Kidney epithelial cell (primary cell): ENCODE measurements at places on chromosomes 5 and 9.

DNA sequence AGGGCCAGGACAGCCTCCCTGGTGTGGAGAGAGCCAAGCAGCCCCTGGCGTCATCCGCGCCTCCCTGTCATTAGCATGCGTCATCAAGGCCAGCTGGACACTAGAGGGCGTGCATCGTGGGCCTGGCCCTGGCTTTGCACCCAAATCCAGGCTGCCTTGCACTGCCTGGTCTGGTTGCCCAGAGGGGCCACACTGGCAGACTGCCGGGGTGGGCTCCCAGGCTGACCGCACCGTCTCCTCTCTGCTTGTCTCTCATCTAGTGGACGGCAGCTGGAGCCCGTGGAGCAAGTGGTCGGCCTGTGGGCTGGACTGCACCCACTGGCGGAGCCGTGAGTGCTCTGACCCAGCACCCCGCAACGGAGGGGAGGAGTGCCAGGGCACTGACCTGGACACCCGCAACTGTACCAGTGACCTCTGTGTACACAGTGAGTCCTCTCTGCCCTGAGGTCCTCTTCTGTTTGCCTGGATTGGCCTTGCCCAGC, 29.0 kb downstream of the HK3 start:
- DNase-seq, result no peak

DNA sequence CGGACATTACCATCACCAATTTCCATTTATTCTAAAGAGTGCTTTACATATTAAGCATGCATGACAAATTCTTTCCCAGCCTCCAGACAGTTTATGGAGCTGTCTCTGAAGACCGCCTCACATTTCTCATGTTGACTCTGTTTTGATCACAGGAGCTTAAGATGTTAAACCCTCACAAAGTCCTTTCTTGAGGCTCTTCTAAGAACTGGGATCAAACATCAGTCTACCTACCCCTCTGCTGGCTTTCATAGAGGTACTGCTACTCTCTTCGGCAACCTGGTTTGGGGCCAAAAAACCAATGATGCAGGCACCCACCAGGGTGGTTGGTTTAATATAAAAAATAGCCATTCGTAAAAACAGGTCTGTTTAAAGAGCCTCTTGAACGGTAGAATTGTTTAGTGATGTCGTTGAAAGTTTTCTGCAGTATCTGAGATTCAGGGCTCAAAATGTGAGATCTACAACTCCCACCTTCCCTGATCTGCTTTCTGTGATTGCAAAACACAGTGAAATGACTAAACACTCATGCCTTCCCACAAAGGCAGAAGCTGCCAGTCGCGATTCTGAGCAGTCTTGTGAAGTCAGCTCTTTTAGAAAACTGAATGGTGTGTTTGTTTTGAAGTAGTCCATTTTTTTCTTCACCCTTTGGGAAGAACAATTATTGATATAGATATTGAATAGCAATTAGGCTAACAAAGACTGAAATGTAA, 3.5 kb downstream of the RXFP3 start:
- no peak for DNase-seq

DNA sequence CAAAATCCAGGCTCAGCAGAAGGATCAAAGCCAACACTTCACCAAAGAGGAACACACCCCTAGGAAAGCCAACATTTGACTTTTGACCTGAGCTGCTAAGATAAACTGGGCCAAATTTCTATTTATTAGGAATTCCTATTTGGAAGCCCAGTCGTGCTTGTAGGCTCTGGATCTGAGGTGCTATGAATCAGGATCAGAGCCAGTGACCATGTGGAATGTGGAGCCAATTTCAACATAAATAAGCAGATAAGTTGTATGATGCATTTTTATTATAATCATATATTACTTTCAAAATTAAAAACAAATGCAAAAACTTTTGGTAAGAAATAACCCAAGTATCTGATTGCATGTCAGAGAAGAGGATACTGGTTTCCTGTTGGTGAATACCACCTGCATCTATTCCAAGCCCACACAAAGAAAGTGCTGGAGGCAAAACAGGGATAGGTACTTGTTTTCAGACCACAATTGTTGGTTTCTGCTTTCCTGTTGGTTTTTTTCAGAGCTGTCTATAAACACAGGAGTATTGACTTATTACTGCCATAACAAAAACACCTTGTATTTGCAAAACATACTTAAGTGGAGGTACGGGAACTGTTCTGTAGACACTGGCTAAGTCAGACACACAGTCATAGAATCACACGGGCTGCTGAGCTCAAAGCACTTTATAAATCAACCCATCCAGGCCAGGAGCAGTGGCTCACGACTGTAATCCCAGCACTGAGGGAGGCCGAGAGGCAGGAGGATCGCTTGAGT, 52.8 kb downstream of the ARL15 start:
- no peak for DNase-seq

DNA sequence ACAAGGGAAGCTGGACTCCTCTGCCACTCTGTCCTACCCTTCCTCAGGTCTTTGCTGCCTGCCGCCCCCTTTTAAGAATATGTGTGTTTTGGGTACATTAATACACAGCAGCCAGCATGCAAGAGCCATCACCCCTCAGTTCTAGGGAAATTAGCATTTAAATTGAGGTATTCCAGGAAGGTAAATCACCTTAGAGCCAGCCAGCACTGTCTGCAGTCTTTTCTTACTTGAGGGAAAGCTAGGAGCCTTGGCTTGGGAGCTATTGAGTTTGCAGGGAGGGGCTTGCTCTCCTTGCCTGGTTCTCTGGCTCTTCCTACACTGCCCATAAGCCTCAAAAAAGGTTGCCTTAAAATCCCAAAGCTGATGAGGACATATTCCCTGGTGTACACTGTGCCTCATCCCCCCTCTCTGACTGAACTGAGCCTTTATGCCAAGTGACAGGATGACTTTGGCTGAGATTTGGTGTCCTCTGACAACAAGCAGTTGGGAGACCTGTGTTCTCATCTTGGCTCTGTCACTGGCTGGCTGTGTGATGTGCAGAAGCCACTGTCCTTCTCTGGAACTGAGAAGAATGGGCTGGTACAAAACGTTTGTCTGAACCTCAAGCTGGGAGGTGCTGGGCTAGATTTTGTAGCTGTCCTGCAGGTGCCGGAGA, 54.1 kb downstream of the TRIM32 start:
- no peak for DNase-seq

GRCh38 chr5:95786821-95787418, 35.6 kb downstream of the GLRX start:
- no peak for DNase-seq

DNA sequence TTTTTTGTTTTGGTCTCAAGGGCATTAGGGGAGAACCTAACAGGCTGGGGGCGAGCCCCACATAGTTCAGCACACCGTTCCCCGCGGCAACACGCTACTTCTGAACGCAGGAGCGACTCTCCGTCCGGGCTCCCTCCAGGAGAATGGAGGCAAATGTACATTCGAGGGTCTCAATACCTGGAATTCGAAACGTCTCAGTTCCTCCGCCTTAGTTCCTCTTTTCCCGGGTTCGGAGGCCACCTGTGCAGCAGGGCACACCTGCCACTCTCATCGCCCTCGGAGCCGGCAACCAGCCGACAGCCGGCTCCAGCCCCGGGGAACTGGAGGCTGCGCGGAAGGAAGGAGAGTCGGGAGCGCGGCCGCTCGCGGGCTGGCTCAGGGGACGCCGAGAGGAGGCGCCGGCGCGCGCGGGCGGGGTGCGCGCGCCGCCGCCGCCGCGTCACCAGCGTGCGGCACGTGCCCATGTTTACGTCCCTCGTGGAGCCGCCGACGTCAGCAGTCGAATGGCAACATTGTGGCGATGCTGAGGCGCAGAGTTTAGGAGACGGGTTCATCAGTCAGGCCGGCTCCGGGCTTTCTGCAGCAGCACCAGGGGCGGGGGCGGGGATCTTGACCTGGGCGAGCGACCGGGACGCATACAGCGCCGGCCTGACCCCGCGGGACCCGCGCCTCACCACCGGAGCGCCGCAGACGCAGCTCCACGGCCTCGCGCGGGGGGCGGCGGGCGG, at the start of gene JMY:
TSS of gene JMY (plus strand) at position 498 of the 728 bp plus-strand sequence. CDS start 520 bp downstream, outside the sequence.
- DNase-seq, result no peak

DNA sequence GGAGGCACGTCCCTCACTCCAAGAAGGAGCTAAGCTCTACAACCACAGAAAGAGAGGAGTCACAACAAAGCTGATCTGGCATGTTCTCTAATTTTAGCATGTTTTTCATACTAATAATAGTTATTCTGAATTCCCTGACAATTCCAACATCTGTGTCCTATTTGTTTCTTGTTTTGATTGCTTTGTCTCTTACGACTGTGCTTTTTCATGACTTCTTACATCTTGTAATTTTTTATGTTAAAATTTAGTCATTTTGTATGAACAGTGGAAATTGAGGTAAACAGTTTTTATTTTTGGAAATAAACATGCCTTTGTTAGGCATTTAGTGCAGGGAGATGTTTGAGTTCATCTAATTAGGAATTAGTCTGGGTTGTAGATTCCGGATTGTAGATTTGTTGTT, 668.1 kb upstream of the EDIL3 start:
- no peak for DNase-seq

GRCh38 chr9:31153250-31153840, 1231.1 kb upstream of the ACO1 start:
- no peak for DNase-seq

GRCh38 chr5:31193591-31194467, at the start of gene CDH6:
CDH6 (plus strand) TSS chr5:31193686; CDS start chr5:31267474, 73,788 bp downstream.
- DNase-seq, result peak; percentile 60
